Esophagus mucosa (tissue), 1 donor: ENCODE measurements at places on chromosomes 3 and 15. TPM values are rescaled to one million over a fixed set of nuclear protein-coding genes. Genes with fewer than 3 reads are reported as not detected.

Gene TMC3
- total RNA-seq, result not detected

Gene SLC12A1
- not detected for total RNA-seq

Gene CTXN2
- not detected for total RNA-seq

Gene ZKSCAN7
- 0.76 TPM for total RNA-seq

Gene SIDT1
- total RNA-seq, result 1.5 TPM

Gene ADPRH
- 2.1 TPM for total RNA-seq

Gene HMCES
- total RNA-seq, result 37.2 TPM

Gene CD200
- total RNA-seq, result 1.1 TPM

Gene EPB42
- total RNA-seq, result not detected

Gene CYP8B1
- not detected for total RNA-seq

Gene CFAP100
- not detected for total RNA-seq

Gene PRC1
- 49.4 TPM for total RNA-seq

Gene XCR1
- total RNA-seq, result 0.04 TPM

Gene RTP4
- 1.8 TPM for total RNA-seq

Gene HRH1
- 4.2 TPM for total RNA-seq

Gene ZNF717
- total RNA-seq, result 7.3 TPM

Gene KIF15
- total RNA-seq, result 7.3 TPM

Gene SCAP
- 59.8 TPM for total RNA-seq

Gene TRH
- total RNA-seq, result not detected
